HL-60 (cell line): ENCODE measurements at places on chromosomes 11 and 22.
A peak's percentile ranks its signal among the peaks of the same experiment; 100 is the strongest.

DNA sequence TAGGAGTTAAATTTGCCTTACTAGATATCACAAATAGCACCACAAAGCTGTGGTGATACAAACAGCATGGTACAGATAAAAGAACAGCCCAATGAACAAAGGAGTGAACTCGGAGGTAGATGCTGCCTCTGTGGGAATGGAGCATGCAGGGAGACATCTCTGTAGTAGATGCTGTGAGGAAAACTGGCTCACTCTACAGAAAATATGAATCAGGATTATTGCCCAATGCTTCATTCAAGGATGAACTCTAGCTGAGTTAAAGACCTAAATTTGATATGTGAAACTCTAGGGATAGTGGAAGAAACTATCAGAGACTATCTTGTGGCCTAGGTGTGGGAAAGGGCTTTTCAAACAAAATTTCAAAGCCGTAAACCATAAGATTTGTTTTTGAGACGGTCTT is 15.3 kb upstream of the CAPN5 start:
- no peak for DNase-seq

DNA sequence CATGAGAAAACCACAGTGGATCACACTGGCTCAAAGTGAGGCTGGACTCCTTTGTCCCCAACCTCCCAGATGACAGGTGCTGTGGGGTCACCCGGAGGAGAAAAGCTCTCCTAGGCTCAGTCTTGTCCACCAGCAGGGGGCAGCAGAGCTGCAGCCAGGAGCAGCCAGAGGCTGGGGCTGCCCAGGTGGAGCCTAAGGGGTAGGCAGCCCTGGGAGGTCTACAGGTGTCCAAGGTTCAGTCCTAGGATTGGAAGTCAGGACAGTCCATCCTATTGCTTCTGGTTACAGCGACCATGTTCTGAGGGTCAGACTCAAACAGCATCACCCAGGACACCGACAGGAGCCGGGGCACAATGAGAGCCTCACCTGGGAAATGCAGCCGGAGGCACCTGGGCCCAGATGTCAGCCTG is 77.6 kb upstream of the IGLL5 start:
- DNase-seq = peak; percentile 34

- DNase-seq = no peak
Measured at GRCh38 chr11:95092549-95093324, 3.1 kb downstream of the ENDOD1 start.

GRCh38 chr11:13874597-13874996 is 87.9 kb upstream of the SPON1 start:
- DNase-seq = no peak

DNA sequence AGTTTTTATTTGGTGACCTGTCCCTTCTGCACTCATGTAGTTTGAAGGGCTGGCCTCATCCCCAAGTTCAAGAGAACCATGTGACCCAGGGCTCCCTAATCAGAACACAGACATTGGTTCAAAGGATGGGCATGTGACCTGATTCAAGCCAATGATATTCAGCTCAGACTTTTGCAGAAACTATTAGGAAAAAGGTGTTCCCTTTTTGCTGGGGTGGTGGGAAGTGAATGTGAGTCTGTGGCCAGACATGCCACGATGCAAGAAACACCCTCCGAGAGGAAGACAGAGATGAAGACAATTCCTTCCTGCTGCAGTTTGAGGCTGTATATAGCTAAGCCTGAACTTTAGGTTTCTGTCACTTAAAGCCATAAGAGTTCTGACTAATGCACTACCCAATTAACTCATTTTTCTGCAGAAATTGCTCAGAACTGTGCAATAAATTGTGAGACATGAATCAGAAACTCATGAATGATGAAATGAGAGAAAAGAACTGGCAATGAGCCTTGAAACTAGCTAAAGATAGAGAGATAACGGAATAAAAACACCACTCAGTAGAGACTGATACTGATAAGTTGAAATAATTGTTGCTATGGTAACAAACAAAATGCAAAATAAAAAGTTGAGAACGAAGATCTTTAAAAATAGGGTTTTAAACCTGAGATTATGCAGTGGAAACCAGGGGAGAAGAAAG is 9.2 kb upstream of the MAPK1 start:
- DNase-seq = peak; percentile 64

- DNase-seq = no peak
Measured at GRCh38 chr11:1330473-1330872, 21.0 kb upstream of the TOLLIP start.

DNA sequence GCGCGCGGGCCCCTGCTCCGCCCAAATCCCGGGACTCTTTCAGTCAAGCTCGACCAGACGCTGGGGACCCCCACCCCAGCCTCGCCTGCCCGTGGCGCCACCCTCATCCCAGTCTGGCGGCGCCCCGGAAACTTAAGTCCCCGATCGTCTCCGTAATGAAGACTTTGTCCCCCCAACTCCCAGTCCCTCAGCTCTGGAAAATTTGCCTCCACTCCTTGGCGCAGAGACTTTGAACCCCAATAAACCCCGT is 348 bp downstream of the PLCB3 start:
- DNase-seq = no peak

GRCh38 chr11:58286249-58286648 is 18.2 kb upstream of the OR10W1 start:
- DNase-seq = no peak

DNA sequence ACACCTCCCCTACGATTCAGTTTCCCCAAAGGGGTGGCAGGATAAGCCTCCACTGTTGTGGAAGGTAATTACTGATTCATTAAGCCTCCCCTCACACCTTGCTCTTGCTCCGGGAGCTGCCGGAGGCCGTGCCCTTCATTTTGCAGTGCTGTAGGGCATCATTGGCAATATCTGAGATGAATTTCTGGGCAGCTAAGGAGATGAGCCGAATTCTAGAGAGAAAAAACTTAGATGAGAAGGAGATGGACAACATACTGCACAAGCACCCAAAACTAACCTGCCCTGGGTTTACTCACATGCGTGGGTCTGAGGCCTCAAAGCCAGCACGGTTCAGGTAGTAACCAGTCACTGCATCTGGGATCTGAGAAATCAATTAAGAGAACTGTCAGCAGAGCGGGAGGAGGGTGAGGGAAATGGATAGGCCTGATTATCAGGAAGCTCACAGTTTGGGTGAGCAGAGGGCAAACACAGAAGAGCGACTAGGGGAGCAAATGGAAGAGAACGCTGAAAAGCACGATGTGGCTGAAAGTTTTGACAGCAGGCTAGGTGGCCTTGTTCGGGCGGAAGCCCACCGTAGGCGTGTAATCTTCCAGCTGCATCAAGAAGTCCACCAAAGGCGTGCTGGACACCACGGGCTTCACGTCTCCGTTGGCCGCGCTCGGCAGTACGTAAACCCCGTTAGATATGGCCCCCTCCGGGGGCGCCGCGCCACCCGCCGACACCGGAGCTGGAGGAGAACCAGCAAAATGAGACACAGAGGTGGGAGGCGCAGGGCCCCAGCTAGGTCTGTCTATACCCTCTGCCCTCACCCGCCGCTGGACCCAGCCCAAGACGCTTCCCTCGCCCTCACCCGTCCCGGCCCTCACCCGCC is 689 bp downstream of the TAF10 start:
- no peak for DNase-seq

DNA sequence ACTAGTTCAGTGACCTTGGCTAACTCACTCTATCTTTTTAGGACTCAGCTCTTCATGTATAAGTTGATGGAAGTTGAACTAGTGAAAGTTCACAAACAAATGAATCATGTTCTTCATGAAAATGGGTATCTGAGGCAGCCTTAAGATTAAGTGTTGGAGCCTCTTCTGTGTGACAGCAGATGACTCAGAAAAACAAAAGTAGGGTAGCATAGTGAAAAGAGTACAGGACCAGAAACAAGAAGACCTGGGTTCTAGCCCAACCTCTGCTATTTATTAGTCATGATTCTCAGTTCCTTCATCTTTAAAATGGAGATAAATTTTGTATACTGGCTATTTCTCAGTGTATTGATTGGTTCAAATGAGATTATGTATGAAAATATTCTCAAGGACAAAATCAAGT is 60.2 kb downstream of the USP35 start:
- no peak for DNase-seq

GRCh38 chr11:120214581-120214980 is 3.7 kb downstream of the OAF start:
- no peak for DNase-seq

DNA sequence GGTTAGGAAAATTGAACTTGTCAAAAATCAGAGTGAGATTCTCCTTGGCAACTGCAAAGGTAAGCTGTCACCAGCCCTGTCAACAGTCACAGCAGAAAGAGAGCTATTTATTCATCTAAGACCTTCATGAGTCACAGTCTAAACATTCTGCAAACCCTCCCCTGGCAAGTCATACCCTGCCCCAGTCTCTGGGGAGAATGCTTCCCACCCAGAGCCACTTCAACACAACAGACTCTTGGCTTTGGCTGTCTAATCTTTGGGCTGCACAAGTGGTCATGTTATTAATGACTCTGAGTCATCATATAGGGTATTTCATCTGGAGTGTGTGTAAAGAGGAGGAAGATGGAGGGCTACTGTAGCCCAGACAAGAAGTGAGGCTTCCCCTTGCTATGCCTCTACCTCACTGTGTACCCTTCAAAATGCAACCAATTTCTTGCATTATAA is 153.4 kb downstream of the CCDC34 start:
- DNase-seq = no peak

- no peak for DNase-seq
Measured at GRCh38 chr11:78690352-78690987, 115.8 kb upstream of the NARS2 start.

DNA sequence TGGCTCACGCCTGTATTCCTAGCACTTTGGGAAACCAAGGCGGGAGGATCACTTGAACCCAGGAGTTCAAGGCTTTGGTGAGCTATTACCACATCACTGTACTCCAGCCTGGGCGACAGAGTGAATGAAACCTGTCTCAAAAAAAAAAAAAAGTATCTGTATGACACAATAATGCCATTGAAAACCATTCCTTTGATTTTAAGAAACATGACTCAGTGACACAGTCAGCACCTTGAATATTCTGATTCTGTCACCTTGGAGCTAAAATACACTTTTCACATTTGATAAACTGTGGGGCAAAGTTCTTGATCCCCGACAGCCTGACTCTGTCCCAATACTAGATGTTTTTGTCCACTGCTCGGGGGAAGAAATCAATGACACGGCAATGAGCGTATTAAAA is 16.7 kb upstream of the ELFN2 start:
- DNase-seq = no peak
